ENCODE measurements at places on chromosomes 2 and 18. TPM values are rescaled to one million over a fixed set of nuclear protein-coding genes. Genes with fewer than 3 reads are reported as not detected.

DNA sequence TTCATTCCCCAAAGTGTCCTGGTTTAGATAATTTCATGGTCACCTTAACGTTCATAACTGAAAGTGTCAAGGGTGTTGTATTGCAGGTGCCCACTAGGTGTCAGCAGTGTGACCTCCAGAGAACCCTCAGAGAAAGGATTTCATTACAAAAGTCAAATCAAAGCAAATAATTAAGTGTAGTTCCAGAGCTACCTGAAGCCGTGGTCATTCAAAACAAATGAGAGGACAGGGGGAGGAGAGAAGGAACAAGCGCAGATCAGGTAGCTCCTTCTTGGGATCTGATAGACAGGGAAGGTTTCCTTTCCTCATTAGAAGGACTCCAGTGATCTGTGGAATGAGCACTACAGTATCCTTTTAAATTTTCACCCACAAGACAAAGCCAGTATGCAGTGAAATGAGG, at the start of gene SLC9A4:
Gene SLC9A4, plus strand, starts transcription at position 207 of the 400 bp plus-strand sequence. CDS start 534 bp downstream, outside the sequence.
- no peaks in the 10 kb centered on the region for H3K36me3 ChIP-seq
- DNase-seq, result no peak
- no peak within 1 kb of the TSS for H3K4me3 ChIP-seq

DNA sequence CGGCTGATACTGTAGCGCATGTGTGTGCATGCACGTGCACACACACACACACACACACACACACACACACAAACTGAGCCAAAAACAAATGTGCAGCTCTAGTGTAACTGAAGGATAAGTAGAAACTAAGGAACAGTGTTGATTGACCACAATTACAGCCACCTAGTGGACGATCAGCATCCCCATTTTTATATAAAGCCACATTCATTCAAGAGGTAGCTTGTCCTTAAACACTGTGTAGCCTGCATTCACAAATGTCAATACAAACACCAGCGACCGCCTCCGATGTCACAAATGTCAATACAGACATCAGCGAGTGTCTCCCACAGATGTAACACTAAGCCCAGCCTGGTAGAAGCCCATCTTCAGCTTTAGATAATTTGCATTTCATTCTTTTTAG, 167.4 kb downstream of the PTGR3 start:
- H3K4me3 ChIP-seq, result no peak overlapping the region
- H3K27me3 ChIP-seq, result no peaks in the 10 kb centered on the region
- DNase-seq, result no peak
- H3K27ac ChIP-seq, result no peak overlapping the region

The ZNF385B gene
- total RNA-seq, result 3.2 TPM

DNA sequence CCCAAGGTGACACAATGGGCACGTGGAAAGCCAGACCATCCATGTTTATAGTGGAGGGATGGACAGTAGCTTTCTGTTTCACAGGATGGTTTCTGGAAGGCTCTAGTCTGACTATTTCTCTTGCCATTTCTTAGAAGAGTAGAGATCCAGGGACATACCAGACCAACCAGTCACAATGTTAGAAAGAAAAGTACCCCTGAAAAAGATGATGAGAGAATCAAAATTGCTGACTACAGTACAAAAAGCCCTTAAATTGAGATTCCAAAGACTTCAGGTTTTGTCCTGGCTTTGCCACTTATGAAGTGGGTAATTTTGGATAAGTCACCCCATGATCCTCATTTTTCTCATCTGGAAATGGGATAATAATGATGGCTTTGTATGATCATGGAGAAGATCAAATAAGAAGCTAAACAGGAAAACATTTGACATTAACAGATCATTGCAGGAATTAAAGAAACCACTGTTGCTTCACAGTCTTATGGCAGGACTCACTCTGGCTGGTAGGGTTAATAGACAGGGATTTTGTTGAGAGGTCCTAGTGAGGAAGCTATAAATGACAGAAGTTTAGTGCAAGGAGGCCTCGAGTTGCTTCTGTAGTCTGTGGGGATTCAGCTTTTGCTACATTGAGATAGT, 386.0 kb downstream of the IRS1 start:
- no peak overlapping the region for H3K27ac ChIP-seq
- H3K4me3 ChIP-seq, result no peak overlapping the region
- no peaks in the 10 kb centered on the region for H3K36me3 ChIP-seq
- DNase-seq, result no peak
- H3K4me1 ChIP-seq, result no peaks in the 10 kb centered on the region

- no peak overlapping the region for H3K27ac ChIP-seq
- no peaks in the 10 kb centered on the region for H3K4me1 ChIP-seq
- no peak for DNase-seq
- no peaks in the 10 kb centered on the region for H3K27me3 ChIP-seq
- H3K4me3 ChIP-seq, result no peak overlapping the region
- peaks cover 3% of the 10 kb centered on the region for H3K36me3 ChIP-seq
These were observed 105.1 kb downstream of the TTC27 start for GRCh38 chr2:32732912-32733472.

DNA sequence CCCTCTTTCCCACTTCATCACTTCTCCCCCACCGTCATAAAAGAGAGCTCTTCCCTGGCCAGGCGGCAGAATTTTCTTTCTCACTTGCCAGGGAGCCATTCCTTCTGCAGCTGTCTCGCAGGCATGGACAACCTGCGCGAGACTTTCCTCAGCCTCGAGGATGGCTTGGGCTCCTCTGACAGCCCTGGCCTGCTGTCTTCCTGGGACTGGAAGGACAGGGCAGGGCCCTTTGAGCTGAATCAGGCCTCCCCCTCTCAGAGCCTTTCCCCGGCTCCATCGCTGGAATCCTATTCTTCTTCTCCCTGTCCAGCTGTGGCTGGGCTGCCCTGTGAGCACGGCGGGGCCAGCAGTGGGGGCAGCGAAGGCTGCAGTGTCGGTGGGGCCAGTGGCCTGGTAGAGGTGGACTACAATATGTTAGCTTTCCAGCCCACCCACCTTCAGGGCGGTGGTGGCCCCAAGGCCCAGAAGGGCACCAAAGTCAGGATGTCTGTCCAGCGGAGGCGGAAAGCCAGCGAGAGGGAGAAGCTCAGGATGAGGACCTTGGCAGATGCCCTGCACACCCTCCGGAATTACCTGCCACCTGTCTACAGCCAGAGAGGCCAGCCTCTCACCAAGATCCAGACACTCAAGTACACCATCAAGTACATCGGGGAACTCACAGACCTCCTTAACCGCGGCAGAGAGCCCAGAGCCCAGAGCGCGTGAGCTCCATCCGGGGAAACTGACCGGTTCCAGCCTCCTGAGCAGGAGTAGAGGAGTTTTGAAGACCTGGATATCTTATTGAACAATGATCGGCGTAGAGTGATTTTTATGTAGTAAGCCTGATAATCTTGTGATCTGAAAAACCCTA, at the start of gene MSGN1:
Gene MSGN1, plus strand, starts transcription at position 65 of the 850 bp plus-strand sequence. Its CDS starts 59 bp downstream, at position 124.
- H3K4me3 ChIP-seq, result no peak within 1 kb of the TSS
- H3K36me3 ChIP-seq, result no peaks in the 10 kb centered on the region
- no peaks in the 10 kb centered on the region for H3K4me1 ChIP-seq
- no peaks in the 10 kb centered on the region for H3K27me3 ChIP-seq
- H3K27ac ChIP-seq, result no peak within 1 kb of the TSS

DNA sequence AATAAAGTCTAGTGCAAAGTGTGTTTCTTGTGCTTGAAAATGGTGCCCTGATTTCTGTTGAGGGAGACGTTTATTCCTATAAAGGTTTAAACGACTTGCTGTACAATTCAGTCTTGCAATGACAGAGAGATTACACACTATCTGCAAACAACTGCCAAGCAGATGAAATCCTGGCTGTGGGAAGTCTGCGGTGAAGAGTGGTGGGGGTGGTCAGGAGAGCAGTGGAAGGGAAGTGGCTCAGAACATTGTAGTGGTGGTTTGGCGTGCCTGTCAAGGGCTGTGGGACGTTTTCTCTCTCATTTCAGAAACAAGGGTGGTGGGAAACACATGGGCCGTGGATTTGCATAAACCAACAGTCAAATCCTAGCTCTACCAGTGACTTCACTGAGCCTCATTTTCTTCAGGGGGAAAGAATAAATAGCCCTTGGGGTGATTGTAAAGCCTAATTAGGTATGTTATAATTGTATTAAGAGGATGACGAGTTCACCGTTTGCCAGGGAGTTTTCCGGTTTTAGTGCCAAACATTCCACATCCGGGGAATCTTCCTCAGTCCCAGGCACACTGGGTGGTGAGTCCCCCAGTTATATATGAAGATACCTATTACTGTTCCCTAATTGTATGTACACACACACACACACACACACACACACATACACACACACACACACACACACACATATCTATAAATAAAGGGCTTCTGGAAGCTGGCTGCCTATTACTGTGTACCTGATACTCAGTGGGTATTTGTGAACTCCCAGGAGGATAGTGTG, 115.0 kb downstream of the SPTBN1 start:
- peaks cover 59% of the 10 kb centered on the region for H3K4me1 ChIP-seq
- DNase-seq, result peak; percentile 82
- H3K27ac ChIP-seq, result peak overlapping the region; percentile 70
- no peaks in the 10 kb centered on the region for H3K36me3 ChIP-seq
- no peak overlapping the region for H3K4me3 ChIP-seq

DNA sequence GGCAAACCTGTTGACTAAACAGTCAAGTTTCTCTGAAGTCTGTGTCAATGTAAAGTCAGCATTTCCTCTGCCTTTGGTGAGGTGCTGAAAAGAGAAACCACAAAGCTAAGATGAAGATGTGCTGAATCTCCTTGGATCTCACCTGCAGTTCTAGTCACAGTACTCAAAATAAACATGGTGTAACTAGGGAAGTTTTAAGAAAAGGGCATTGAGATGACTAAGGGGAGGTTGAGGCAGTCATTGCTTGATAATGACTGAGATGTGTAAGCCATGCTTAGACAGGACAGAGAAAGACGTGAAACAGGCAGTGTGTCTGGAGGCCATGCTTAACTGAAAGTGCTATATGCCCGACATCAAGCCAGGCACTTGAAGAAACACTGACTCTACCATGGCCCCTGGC, 1010.0 kb upstream of the CELF4 start:
- no peak overlapping the region for H3K4me3 ChIP-seq
- H3K27me3 ChIP-seq, result no peaks in the 10 kb centered on the region
- no peaks in the 10 kb centered on the region for H3K36me3 ChIP-seq

The FAM237A gene
- not detected for total RNA-seq

DNA sequence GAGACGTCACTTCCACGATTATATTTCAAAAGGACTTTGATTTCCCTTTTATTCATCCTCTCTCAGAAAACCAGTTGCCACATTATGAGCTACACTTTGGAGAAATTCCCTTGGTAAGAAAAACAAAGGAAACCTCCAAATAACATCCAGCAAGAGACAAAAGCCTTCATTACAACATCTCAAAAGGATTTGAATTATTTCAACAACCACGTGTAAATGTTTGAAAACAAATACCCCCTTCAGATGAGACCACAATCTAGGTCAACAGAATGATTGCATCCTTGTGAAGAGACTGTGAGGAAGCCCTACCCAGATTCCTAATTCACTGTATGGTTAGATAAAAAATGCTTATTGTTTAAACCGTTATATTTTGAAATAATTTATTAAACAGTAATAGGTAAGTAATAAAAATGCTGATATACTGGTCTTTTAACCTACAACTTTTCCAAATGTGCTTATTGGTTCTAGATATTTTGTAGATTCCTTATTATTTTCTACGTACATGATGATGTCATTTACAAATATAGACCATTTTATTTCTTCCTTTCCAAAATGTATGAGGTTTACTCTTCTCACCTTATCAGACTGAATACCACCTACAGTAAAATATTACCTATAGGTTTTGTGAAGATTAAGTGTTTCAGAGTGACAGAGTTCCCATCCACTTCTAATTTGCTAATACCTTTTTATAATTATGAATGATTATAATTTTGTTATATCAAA, 922.7 kb upstream of the CHAC2 start:
- no peaks in the 10 kb centered on the region for H3K27me3 ChIP-seq
- no peaks in the 10 kb centered on the region for H3K36me3 ChIP-seq
- H3K27ac ChIP-seq, result no peak overlapping the region
- no peaks in the 10 kb centered on the region for H3K4me1 ChIP-seq

The PRKRA gene
- 62.6 TPM for total RNA-seq

DNA sequence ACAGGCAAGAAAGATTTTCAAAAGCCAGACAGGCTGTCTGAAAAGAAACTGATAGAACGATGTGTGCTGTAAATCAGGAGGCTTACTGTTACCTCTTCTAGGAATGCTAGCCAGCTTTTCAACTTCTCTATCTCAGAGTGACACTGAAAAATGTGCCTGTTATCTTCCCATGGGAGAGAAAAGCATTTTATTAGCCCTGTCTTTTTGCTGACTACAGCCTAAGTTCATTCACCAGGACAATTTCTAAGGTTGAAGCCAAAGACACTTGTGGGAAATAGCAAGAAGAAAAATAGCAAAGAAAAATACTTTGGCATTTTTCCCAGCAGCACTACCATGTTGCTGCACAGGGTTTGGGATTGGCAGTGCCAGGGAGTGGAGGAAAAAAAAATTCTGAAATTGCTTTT, 34.0 kb downstream of the ABCB11 start:
- DNase-seq, result no peak
- H3K27me3 ChIP-seq, result no peaks in the 10 kb centered on the region
- peaks cover 19% of the 10 kb centered on the region for H3K4me1 ChIP-seq
- no peak overlapping the region for H3K27ac ChIP-seq

DNA sequence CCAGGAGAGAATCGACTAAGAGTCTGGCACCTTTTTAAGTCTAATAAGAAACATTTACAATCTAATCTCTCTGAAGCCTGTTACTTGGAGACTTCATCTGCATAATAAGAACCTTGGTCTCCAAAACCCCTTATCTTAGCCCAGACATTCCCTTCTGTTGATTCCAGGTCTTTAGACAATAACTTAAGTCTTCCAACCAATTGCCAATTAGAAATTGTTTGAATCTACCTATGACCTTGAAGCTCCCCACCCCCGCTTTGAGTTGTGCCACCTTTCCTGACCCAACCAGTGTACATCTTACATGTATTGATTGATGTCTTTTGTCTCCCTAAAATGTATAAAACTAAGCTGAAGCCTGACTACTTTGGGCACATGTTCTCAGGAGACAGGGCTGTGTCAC, 49.5 kb upstream of the DTNA start:
- peaks cover 23% of the 10 kb centered on the region for H3K4me1 ChIP-seq
- no peaks in the 10 kb centered on the region for H3K36me3 ChIP-seq
- H3K27me3 ChIP-seq, result no peaks in the 10 kb centered on the region
- DNase-seq, result no peak
- H3K27ac ChIP-seq, result peak overlapping the region; percentile 73
- no peak overlapping the region for H3K4me3 ChIP-seq

DNA sequence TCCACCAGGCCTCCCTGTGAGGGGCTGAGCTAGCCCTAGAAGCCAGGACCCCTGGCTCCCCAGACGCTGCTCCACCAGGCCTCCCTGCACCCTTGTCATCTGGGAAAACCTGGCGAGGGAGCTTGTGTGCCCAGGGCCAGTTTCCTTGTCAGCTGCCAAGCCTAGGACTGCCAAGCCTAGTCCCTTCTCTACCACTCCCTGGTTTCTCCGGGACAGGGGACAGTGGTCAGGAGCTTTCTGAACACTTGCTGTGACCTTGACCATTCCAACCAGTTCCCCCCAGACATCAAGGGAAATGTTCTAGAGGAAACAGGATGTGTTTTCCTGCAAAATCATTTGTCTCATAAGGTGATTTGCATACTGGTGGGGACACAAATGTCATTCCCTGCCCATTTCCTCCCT, 41.3 kb upstream of the MRPL33 start:
- peaks cover 8% of the 10 kb centered on the region for H3K4me1 ChIP-seq
- no peak overlapping the region for H3K27ac ChIP-seq
- no peak overlapping the region for H3K4me3 ChIP-seq
- H3K36me3 ChIP-seq, result no peaks in the 10 kb centered on the region
- no peaks in the 10 kb centered on the region for H3K27me3 ChIP-seq

The NUP35 gene
- total RNA-seq, result 15.0 TPM

The ABI2 gene
- total RNA-seq, result 44.2 TPM

Measured in sigmoid colon (tissue), 7 donors.